SW480 (cell line): ENCODE measurements at places on chromosomes 7 and 10.

DNA sequence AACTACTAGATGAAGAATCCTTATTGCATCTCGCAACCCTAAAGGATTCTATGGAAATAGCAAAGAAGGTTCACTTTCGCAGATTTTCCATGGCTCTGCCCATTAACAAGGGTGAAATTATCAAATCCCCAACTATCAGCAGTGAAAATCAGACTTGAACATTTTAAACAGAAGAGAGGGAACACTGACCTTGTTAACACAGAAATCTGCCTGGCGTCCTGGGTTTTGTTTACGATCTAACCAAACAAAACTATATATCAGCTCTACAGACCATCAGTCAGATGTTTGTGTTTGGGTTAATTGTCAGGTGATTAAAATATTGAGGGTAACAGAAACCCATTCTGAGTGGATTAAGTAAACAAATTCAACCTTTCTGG lies 1.9 kb downstream of the CTTNBP2 start:
- no peak for DNase-seq

GRCh38 chr7:73742753-73743641 lies 4.4 kb upstream of the ABHD11 start:
- DNase-seq = peak; percentile 100

DNA sequence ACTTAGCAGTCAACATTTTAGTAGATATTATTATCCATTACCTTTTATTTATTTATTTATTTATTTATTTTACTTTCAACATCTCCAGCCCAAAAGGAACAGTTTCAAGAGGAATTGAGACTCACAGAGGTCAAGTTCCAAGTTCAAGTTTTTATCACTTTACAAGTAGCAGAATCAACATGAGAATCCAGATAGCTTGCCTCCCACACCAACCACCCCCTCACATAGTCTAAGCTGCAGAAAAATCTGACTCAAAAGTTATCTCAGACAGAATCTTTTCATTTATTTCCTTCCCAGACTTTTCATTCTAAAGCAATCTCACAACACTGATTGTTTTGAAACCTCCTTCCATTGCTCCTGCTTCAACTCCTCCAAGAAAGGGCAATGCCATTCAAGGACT lies 129.6 kb downstream of the GRM3 start:
- no peak for DNase-seq

DNA sequence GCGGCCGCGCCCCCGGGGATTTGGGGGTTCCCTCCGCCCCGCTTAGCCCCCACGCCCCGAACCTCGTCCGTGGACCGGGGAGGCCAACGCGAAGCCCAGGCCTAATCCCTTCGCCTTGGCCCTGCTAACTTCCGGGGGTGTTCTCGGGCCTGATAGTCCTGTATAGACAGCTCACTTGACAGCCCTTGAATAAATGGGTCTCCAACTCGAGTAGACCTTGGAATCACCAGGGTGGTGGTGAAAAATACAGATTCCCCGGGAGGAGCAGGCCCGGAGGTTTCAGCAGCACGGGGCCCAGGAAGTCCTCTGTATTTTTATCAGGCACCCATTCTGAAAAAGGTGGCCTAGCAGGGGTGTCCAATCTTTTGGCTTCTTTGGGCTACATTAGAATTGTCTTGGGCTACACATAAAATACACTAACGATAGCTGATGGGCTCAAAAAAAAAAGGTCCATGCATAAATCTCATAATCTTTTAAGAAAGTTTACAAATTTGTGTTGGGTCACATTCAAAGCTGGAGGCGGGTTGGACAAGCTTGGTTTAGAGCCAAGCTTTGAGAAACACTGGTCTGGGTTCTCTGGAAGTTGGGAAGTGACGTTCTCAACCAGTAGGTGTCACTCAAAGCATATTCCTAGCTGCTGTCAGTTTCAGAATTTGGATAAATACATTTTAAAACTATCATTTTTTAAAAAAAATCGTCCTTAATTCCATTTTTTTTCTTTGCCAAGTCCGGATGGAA lies 221.7 kb downstream of the PHTF2 start:
- DNase-seq = peak; percentile 86
